Activated T-helper 1 cell treated with anti-CD3 and anti-CD28 coated beads, Interleukin-2, amount 50 U/mL, for 16 hours (primary cell): ENCODE measurements at places on chromosomes 12 and 14.

- no peak for DNase-seq
Observed at GRCh38 chr12:15488481-15488880, 166.2 kb downstream of the PTPRO start.

DNA sequence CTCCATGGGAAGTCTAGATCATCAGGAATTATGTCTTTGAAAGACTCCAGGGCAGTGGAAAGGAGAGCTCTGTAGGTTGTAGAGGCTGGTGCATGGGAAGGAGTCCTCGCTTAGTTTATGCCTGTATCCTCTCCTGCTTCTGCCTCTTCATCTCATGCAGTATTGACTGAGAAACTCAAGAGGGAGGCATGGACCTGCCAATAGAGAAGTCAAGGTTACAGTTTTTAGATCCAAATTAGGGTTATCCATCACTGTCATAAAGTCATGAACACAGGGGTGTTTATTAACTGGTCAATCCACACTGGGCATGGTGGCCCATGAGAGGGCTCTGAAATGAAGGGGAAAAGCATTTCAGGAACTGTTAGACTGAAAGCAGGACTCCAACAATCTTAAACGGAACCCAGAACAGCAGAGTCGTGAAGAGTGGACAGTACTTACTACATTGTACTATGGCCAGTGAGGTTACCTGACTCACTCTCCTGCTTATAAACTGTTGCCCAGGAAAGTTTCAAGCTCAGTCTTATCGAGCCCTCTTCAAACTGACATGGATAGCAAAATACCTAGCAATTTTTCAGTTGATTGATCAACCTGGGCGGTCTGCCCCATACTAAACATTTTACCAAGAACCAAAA lies 30.1 kb upstream of the DHRS7 start:
- DNase-seq, result no peak

DNA sequence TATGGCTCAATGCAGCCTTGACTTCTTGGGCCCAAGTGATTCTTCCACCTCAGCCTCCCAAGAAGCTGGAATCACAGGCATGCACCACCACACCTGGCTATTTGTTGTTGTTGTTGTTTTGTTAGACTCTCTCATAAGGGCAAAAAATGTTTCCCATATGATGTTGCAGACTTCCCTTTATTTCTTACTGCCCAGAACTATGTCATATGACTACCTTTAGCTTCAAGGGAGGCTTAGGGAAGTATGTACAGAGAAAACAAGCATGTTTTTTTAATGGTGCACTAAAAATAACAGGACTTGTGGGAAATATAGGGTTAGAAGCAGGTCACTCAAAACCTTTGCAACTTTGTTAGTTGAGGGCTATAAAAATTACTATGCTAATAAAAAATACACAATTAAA lies 4.3 kb upstream of the GPR19 start:
- no peak for DNase-seq

- DNase-seq, result no peak
Observed at GRCh38 chr14:53183056-53183455, 29.9 kb upstream of the DDHD1 start.
